A549 treated with AZD2906 at 1 μM for 4 hours (cell line): ENCODE measurements at places on chromosomes 11 and 22. TPM values are rescaled to one million over a fixed set of nuclear protein-coding genes. Genes with fewer than 3 reads are reported as not detected.

Gene UPB1
- 0.08 TPM in 1 of 5 replicates, not detected in the others for total RNA-seq

Gene CTSW
- 0.07 to 0.11 TPM in 2 of 5 replicates, not detected in the others for total RNA-seq

Gene SRPRA
- total RNA-seq: 57.1 to 61.3 TPM (median 58.8 TPM) in 5 replicates

Gene PDGFB
- 2.9 to 4.2 TPM (median 3.2 TPM) in 5 replicates for total RNA-seq

Gene RTL10
- total RNA-seq: 6.9 to 11.3 TPM (median 8.6 TPM) in 5 replicates
